ENCODE measurements at places on chromosomes 1 and 21. TPM values are rescaled to one million over a fixed set of nuclear protein-coding genes. Genes with fewer than 3 reads are reported as not detected.

RGS16 gene
- total RNA-seq = 2.7 TPM

CLCA4 gene
- not detected for total RNA-seq

CHI3L1 gene
- total RNA-seq = 5.0 TPM

CSF3R gene
- 26.8 TPM for total RNA-seq

MRPL37 gene
- 49.3 TPM for total RNA-seq

CACNA1S gene
- total RNA-seq = not detected

PTPRC gene
- total RNA-seq = 31.9 TPM

NOTCH2 gene
- total RNA-seq = 86.4 TPM

TENT5C gene
- total RNA-seq = 2.7 TPM

ZC3H12A gene
- 14.4 TPM for total RNA-seq

STYXL2 gene
- total RNA-seq = 0.17 TPM

FTCD gene
- 1.5 TPM for total RNA-seq

DISP1 gene
- 24.7 TPM for total RNA-seq

MORC3 gene
- 52.6 TPM for total RNA-seq

TNFRSF1B gene
- total RNA-seq = 34.2 TPM

UMODL1 gene
- not detected for total RNA-seq

CFHR2 gene
- total RNA-seq = not detected

CNN3 gene
- total RNA-seq = 292 TPM

TRPM2 gene
- 3.3 TPM for total RNA-seq

LRRC39 gene
- total RNA-seq = not detected

AUNIP gene
- total RNA-seq = 0.52 TPM

LCE3E gene
- not detected for total RNA-seq

SPRTN gene
- 21.3 TPM for total RNA-seq

IL12RB2 gene
- not detected for total RNA-seq

Measured in gastroesophageal sphincter (tissue), 4 donors.